ENCODE measurements at places on chromosomes 2 and 18. TPM values are rescaled to one million over a fixed set of nuclear protein-coding genes. Genes with fewer than 3 reads are reported as not detected.

GRCh38 chr2:8522687-8523086 lies 159.2 kb upstream of the ID2 start:
- DNase-seq: no peak

GRCh38 chr2:174774886-174775285 lies 10.6 kb upstream of the CHRNA1 start:
- DNase-seq: no peak

GRCh38 chr2:201644001-201644400 lies 698 bp upstream of the TMEM237 start:
- peak; percentile 50 for DNase-seq

DNA sequence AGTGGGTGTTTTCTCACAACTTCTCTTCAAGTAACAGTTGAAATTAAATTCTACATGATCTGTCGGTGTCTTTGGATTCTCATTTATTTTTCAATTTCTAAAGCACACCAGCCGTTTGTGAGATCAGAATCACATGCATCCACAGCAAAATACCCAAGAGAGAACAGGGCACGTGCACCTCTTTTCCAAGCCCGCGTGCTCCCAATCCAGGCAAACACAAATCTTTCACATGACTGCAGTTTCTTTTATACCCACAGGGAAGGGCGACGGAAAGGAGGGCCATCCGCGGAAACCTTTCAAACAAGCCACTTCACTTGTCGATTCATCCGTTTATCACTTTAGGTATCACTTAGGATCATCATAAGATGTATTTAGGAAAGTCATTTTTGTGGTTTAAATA lies 13.0 kb upstream of the DAPL1 start:
- no peak for DNase-seq

- peak; percentile 27 for DNase-seq
Measured at GRCh38 chr2:218618102-218618860, 10.6 kb downstream of the PLCD4 start.

- DNase-seq: no peak
Measured at GRCh38 chr18:58928386-58928785, 63.7 kb downstream of the ZNF532 start.

DNA sequence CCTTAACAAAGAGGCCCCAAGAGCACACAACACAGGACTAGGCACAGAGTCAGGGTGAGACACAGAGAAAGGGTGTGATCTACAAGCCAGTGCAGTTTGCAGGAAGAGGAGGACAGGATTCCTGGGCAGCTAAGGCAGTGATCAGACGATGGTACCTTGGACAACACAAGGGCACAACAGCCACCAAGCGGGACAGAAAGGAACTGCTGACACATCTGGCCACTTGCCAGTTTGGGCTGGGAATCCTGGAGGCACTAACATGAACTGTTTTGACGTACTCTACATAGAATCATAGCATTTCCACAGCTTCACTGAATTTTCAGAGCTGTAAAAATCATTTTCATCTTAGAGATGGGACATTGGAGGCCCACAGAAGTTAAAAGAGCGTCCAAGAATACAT lies 221.5 kb upstream of the SLC35G4 start:
- DNase-seq: no peak

GRCh38 chr2:230828272-230828961 lies 36.3 kb upstream of the ITM2C start:
- DNase-seq: no peak

GRCh38 chr2:68411397-68412126 lies 46.5 kb downstream of the PLEK start:
- no peak for DNase-seq

- DNase-seq: no peak
Measured at GRCh38 chr2:235225261-235225660, 268.6 kb upstream of the AGAP1 start.

The GNLY gene
- total RNA-seq: not detected

The PTPN2 gene
- 50.1 TPM for total RNA-seq

- no peak for DNase-seq
Measured at GRCh38 chr2:54940723-54941122, 109.5 kb downstream of the RTN4 start.

The GBX2 gene
- total RNA-seq: not detected

GRCh38 chr2:11398750-11399437 lies 54.5 kb upstream of the ROCK2 start:
- DNase-seq: no peak

DNA sequence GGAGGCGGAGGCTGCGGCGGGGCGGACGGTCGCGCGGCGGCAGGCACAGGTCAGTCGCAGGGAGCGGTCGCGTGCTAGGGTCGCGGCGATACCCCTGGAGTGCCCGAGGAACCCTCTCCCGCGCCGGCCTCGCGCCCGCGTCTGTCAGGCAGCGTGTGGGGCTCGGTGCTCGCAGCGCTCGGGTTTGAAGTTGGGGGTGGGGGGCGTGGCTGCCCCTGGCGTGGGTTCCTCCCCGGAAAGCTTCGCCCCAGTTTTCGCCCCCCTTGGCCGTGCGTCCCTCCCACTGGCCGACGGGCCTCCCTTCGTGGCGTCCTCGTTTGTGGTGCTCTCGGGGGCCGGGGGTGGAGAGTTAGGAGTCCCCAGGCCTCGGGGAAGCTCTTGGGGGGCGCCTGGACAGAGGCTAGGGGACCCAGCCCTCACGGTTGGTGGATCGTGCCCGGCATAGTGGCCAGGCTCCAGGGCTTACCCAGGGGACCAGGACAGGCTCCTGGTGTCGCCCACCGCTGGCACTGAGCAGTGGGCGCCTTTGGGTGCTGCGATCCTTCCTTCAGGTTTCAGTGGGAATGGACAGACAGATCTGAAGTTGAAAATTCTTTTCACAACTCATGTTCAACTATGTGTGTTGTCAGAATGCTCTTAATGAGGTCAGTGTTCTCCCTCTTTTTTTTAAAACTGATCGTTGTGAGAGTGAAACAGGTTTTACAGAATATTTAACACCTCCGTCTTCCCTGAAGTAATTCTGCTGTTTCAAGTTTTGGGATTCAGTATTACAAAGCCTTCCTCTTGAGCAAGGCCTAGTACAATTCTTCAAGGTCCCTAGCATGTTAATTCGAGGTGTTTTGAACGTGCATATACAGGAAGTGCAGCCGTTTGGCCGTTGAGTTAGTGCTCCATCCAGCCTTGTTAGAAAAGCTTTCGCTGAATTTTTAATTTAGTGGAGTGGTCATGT lies 604 bp downstream of the RALBP1 start:
- peak; percentile 49 for DNase-seq

DNA sequence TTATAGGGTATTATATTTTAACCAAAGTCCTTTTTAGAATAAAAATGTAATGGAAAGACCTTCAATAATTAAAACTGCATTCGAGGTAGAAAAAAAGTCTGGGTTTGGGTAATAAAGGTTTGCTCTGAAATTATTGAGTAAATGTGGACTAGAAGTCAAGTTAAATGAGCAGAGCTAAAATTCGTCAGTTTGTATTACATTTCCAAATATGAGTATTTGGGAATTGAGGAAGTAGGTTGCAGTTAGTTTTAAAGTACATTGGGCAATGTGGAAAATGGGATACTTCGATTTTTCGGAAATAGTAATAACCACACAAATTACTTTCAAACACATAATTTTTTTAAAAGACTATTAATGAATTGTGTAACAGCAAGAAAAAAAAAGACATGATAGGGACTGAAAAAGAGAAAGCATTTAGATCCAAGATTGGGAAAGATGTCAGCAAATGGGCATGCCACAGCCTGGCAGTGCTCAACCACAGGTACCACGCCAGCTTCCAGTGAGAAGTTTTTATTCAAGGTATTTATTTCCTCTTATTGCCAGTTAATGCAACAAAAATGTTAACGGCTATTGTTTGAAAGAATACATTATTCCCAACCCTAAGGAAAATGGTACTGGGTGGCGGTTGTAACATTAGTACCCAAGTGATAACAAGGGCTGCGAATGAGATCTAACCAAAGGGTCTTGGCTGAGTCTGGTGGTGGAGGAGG lies 50.0 kb downstream of the TTC39C start:
- DNase-seq: peak; percentile 93

- DNase-seq: no peak
Measured at GRCh38 chr2:98467082-98467536, 22.5 kb downstream of the INPP4A start.

GRCh38 chr2:22901471-22902179 lies 483.4 kb upstream of the KLHL29 start:
- peak; percentile 59 for DNase-seq

DNA sequence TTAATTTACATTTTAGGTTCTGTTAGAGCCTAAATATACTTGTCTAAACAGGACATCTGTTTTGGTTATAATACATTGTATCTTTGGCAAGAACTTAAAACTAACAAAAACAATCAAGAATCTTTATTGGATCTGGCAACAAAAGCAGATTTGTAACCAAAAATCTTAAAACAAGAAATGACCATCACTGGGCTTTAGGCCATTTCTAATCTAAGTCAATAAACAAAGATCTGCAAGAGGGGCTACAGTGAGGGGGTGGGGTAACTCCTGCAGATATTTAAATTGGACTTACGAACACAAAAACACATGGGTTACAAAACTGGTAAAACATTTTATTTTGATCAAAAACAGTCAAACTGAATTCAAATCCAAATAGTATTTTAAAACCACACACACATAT lies 77.3 kb downstream of the SRBD1 start:
- DNase-seq: no peak

DNA sequence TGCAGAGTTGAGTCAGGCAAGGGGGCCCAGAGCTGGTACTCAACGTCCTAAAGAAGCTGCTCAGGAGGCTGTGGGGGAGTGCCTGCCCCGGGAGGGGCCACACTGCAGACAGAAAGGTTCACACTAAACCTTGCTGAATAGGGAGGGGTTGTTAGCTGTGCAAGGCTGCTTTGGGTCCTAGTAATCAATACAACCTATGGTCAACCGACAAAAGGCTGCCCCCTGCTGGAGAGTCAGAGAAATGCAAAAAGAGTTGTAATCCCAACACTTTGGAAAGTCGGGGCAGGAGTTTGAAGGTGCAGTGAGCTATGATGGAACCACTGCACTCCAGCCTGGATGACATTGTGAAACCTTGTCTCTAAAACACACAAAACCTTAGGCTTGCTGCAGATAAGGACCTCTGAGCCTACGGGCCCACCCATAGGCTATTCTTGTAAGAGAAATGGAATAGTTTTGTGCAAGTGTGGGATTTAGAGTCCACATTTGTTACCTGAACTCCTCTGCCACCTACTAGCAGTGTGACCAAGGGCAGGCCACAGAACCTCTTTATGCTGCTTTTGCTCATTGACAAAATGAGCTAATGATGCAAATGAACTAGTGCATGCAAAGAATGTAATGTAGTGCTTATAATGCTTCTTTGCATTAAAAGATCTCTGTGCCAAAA lies 81.5 kb downstream of the PRPF40A start:
- DNase-seq: peak; percentile 46

DNA sequence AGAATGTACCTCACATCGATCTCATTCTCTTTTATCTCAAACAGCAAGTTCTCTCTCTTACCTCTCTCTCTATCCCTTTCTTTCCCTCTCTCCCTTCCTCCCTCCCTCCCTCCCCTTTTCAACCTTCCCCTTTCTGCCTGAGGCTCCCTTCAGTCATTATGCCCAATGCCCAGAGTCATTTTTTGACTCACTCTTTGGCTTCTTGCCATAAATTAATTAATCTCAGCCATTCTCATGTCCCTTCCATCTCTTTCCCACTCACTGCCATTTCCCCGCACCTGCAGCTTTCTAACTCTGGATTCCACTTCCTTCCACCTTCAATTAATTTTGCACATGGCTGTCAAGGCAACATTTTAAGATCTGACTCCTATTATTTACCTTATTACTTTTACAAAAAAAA lies 60.1 kb downstream of the EVA1A start:
- peak; percentile 46 for DNase-seq

GRCh38 chr2:47564129-47564528 lies 161.2 kb downstream of the MSH2 start:
- DNase-seq: no peak

DNA sequence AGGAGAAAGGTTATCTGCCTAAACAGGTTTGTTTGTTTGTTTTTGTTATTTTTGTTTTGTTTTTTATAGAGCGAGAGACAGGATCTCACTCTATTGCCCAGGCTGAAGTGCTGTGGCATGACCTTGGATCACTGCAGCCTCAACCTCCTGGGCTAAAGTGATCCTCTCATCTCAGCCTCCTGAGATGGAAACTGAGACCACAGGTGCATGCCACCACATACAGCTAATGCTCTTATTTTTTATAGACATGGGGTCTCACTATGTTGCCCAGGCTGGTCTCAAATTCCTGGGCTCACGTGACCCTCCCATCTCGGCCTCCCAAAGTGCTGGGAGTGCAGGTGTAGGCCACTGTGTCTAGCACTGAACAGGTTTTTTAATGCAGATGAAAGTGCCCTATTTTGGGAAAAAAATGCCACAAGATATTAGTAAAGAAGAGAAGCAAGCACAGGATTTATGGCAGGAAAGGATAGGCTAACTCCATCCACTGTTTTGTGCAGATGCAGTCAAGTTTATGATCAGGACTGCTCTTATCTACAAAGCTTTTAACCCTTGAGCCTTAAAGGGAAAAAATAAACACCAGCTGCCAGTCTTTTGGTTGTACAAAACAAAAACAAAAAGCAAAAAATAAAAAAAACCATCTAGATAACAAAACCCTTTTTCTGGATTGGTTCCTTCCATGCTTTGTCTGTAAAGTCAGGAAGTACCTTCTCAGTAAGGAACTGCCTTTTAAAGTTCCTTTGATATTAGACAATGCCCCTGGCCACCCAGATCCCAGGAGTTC lies 29.4 kb downstream of the MAP4K3 start:
- DNase-seq: no peak

DNA sequence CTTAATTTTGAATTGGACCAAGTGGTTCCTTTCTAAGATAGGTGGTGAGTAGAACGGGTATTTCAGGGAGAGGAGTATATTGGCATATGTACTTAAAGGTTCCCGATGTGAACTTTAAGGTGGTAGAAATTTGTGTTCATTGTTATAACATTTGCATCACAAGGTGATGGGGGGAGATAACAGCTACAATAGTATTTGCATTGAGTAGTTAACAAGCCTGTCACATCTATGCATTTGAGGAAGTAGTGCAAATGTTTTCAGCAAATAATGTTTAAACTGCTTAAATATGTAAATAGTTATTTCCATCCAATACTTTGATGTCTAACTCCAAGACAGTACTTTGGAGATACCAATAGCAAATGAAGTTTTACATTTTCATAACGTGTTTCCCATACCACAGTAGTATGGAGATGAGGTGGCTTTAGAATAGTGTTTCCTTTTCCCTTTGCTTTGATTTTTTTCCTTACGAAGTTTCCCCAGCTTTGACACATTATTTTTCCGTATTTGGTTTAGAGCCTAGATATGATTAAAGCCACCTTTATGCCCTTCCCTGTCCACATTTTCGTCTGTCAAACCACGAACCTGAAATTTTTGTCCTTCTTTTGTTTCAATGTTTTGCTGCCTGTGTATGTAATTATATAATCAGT lies 46.6 kb downstream of the VAPA start:
- DNase-seq: no peak

GRCh38 chr2:137251045-137251444 lies 485.7 kb downstream of the THSD7B start:
- DNase-seq: no peak

The CIB4 gene
- not detected for total RNA-seq

DNA sequence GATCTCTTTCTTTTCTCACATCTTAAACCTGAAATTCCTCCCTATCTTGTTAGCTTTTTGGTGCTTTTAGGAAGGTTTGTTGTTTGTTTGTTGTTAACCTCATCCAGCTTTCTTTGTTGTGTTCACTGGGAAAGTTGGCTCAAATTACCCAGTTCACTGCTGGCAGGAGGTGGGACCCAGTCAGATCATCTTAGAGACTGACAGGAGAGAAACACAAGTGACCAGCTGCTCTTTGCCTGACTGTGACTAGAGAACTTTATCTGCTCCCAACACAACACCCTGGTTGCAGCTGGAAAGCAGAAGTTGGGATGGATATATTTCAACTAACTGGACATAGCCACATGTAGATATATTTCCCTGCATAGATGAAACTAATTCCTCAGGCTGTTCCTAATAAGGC lies 10.0 kb downstream of the MAPK4 start:
- DNase-seq: no peak

All from bronchial epithelial cell (primary cell).